CD4-positive, alpha-beta T cell treated with Interleukin-6 for 4 hours (primary cell): ENCODE measurements at places on chromosomes 16 and 17.

GRCh38 chr16:20853981-20854620, 46.1 kb downstream of the DCUN1D3 start:
- DNase-seq: no peak

- DNase-seq: peak; percentile 50
Observed at GRCh38 chr17:38881600-38882191, 11.8 kb downstream of the LASP1 start.

DNA sequence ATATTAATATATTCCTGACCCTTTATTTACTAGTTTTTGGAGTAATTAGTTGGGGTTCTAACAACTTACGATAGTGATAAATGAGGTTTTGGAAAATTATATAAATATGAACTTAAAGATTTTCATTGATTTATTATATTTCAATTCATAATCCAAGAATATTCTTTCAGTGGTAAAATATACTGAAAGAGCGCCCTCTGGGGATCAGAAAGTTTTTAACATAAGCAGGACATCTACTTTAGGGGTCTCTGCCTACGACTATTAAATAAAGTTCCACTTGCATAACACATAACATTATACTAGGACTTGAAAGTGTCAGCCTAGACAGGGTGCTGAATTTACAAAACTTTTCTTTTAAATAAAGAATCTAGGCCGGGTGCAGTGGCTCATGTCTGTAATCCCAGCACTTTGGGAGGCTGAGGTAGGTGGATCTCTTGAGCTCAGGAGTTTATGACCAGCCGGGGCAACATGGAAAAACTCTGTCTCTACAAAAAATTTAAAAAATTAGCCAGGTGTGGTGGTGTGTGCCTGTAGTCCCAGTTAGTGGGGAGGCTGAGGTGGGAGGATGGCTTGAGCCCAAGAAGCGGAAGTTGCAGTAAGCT, 15.6 kb downstream of the RFWD3 start:
- DNase-seq: peak; percentile 11

DNA sequence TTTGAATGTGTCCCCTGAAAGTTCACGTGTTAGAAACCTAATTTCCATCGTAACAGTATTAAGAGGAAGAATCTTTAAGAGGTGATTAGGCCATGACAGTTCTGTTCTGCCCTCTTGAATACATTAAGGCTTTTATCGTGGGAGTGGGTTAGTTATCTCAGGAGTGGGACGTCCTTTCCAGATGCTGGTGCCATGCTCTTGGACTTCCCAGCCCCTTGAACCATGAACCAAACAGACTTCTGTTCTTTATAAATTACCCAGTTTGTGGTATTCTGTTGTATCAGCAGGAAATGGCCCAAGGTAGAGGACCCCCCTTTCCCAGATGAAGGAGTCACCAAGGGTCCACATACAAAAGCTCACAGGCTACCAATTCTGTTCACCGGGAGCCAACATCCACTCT, 10.1 kb downstream of the GTF3C1 start:
- DNase-seq: no peak

- DNase-seq: no peak
Observed at GRCh38 chr16:30721606-30722005, 22.6 kb downstream of the SRCAP start.

GRCh38 chr16:54568906-54569807, 282.6 kb upstream of the IRX3 start:
- DNase-seq: no peak

GRCh38 chr16:62249069-62249468, 212.8 kb upstream of the CDH8 start:
- DNase-seq: no peak

DNA sequence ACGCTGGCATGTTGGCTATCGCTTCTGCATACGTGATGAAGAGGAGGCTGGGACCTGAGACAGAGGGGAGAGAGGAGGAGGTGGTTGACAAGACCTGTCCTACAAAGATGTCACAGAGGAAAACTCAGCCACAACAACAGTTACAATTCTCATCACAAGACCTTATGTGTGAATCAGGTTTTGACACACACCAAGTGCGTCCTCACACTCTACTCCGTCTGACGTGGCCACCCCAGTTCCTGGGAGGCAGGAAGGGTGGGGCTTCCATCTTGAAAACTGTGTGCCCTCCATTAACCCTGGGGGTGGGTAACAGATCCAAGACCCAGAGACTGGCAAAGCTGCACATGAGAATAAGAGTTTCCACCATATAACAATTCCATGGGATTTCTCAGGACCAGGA, 24.1 kb downstream of the SLC6A4 start:
- DNase-seq: no peak

DNA sequence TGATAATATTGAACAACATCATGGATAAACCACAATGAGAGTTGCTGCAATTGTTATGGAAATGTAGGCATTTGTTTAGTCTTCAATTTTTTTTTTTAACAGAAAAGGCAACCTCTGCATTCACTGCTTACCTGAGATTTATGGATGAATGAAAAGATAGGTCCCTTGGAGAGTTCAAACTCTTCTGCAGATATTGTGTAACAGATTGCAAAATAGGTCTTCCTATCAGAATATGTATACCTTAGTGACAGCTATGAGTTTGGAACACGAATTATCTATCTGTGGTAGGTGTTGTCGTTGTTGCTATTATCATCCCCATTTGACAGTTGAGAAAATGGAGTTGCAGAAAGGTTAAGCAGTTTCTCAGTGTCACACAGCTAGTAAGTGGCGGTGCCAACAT, 1.2 kb upstream of the KCNJ16 start:
- DNase-seq: no peak

DNA sequence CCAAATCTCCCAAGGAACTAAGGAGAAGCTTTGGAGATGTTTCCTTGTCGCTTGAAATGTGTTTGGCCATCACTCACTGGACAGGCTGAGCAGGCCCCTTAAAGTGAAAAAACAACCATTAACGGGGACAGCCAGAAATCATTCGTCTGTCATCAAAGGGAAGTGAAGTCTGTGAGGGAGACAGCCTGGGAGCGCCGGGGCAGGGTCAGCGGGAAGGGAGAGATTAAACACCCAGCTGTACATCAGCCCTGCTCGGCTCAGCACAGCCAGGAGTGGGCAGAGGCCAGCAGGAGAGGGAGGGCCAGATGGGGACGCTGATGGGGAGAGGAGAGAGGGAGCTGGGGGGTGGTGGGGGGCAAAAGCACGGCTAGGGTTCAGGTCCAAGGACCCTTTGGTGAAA, 105.1 kb downstream of the SDK2 start:
- no peak for DNase-seq

DNA sequence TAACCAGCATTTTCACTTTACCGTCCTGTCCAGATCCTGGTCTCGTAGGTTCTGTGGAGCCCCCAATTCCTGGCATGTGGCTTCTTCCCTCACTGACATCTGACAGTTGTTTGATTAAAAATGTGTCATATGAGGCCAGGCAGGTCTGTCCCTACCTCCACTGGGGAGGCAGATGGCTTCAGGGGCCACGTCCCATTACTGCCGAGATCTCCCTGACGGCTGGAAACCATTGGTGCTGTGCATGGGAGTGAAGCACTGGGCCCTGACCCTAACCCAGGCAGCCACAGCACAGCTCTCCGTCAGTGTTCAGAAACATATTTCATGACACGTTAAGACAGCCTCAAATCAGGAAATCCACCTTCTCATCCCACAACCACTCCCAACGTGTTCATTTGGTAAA, 77.5 kb downstream of the GNAO1 start:
- no peak for DNase-seq

GRCh38 chr17:50355701-50356341, 9.9 kb downstream of the XYLT2 start:
- no peak for DNase-seq

- no peak for DNase-seq
Observed at GRCh38 chr17:37475731-37476420, 13.8 kb upstream of the DUSP14 start.

DNA sequence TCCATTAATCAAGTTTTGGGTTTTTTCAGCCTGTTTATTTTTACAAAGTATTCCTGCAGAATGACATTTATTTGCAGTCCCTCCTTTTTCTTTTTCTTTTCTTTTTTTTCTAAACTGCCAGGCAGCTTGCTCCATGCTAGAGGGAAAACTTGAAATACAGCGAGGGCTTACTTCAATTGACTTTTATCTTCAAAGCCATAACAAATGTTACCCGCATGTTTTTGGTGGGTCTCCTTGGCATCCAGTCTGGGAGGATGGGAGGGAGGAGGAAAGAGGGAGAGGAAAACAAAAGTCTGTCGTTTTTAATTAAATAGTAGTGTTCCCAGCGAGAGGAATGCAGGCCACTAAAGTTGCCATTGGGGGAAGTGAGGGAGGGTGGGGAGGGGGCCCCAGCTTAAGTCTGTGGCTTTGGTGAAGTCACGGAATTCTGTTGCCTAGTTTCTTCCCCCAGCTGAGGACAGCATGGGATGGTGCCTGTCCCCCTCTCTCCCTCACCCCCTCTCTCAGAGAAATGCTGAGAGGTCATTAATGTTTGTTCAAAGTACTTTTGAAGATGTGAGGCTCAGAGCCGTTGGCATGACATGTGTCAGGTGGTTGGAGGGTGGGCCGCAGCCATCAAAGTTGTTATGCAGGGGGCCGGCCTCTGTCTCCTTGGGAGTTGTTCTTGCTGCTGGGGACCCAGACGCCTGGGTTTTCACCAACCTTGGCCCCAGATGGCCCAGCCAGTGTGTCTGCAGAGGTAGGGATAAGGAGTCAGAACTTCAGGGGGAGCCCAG, 2.9 kb downstream of the NKD1 start:
- no peak for DNase-seq

GRCh38 chr16:48113471-48113870, 42.3 kb downstream of the ABCC12 start:
- no peak for DNase-seq

- peak; percentile 42 for DNase-seq
Observed at GRCh38 chr16:53892155-53892554, 188.2 kb downstream of the FTO start.
